ENCODE measurements at places on chromosomes 1 and 21. TPM values are rescaled to one million over a fixed set of nuclear protein-coding genes. Genes with fewer than 3 reads are reported as not detected.

CA6 gene
- not detected for total RNA-seq

ZBTB18 gene
- 51.7 TPM for total RNA-seq

FCER1G gene
- 0.28 TPM for total RNA-seq

KRTAP7-1 gene
- not detected for total RNA-seq

LIN9 gene
- total RNA-seq = 27.2 TPM

AGBL4 gene
- 0.10 TPM for total RNA-seq

FCRL1 gene
- total RNA-seq = not detected

VTCN1 gene
- total RNA-seq = 0.40 TPM

DNA sequence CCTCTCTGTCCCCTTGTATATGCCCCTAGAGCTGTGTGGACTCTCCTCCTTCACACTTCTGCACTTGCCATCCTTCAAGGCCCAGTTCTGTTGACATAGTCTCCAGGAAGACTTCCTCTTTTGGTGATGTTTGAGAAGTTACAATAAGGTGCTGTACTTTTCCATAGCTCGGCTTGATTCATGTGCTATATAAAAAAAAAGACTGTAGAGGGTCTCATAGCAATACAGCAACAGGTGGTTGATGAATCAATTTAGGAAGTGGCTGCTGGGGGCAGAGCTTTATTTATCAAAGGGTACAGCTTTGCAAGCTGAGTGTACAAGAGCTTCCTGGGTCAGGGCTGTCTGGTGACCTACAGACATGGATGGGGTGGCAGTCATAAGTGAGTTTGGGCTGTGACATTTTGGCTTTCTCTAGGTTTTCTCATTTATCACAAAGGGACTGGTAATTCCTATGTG, 102.7 kb downstream of the RUNX1 start:
- no peak for DNase-seq
- H3K27me3 ChIP-seq = no peaks in the 10 kb centered on the region
- H3K27ac ChIP-seq = no peak overlapping the region
- no peak overlapping the region for H3K4me3 ChIP-seq
- H3K36me3 ChIP-seq = no peaks in the 10 kb centered on the region

DNA sequence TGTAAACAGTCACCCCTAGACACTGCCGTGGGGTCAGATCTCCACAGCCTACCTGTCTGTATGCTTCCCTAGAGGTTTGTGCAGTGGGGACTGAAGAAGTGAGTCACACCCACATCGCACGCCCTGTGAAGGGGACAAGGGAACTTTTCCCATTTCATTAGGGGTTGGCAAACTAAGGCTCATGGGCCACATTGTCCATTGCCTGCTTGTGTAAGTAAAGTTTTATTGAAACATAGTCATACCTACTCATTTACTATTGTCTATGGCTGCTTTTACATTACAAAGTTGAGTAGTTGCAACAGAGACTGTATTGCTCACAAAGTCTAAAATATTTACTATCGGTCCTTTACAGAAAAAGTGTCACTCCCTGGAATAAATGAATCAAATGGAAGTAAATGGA, 2.5 kb upstream of the FGGY start:
- no peak overlapping the region for H3K27ac ChIP-seq
- H3K27me3 ChIP-seq = no peaks in the 10 kb centered on the region
- peaks cover 26% of the 10 kb centered on the region for H3K4me1 ChIP-seq
- H3K4me3 ChIP-seq = no peak overlapping the region

- H3K4me3 ChIP-seq = no peak overlapping the region
- H3K27me3 ChIP-seq = no peaks in the 10 kb centered on the region
- H3K36me3 ChIP-seq = no peaks in the 10 kb centered on the region
- no peak overlapping the region for H3K27ac ChIP-seq
- no peaks in the 10 kb centered on the region for H3K4me1 ChIP-seq
- DNase-seq = no peak
Measured at GRCh38 chr21:15688809-15689208, 41.0 kb upstream of the USP25 start.

DNA sequence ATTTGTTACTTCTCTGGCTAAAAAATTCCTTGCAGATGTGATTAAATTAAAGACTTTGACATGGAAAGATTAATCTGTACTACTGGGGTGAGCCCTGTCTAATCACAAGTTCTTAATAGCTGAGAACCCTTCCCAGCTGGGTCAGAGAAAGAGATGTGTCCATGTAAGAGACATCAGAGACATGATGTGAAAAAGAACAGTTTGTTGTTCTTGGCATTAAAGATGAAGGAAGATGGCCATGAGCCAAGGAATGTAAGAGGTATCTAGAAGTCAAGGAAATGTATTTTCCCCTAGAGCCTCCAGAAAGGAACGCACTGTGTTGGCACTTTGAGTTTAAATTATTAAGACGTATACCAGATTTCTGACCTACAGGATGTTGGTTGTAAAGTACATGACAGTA, 1271.5 kb upstream of the PRMT6 start:
- peak; percentile 1 for DNase-seq
- no peak overlapping the region for H3K4me3 ChIP-seq
- H3K27ac ChIP-seq = no peak overlapping the region
- no peaks in the 10 kb centered on the region for H3K4me1 ChIP-seq
- H3K36me3 ChIP-seq = no peaks in the 10 kb centered on the region
- H3K27me3 ChIP-seq = no peaks in the 10 kb centered on the region

DNA sequence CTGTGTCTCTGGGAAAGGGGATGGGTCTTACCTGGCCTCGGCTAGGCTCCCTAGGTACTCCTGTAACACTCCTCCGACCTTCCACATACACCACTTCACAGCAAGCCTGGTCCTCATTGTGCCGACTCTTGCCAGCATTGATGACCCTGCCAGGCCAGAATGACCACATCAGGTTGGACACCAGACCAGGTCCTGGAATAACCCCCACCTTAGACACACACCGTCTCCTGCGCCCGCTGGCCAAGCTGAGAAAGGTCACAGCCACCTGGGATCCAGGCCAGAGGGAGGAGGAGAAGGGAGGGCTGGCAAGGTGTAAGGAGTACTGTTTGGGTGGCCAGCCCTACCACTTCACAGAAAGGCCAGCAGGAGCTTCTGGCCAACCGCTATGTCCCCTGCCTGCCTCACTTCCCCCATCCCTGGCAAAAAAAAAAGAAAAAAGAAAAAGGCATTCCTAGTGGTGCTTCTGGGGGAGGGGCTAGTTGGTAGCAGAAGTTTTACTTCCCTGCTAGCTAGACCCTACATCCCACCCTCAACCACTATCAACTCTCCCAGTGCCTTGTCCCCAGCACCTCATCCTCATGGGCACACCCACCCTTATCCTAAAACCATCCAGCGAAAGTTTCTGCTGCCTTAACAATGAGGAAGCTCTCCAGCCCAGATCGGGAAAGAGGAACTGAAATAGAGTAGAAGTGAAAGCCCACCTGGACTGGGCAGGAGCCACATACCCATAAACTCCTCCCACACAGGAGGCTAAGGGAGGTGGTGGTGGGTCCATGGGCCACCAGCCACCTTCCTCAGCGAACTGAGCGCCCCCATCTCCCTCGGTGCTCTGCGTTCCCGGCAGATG, 1.4 kb downstream of the PPM1J start:
- DNase-seq = no peak
- no peak overlapping the region for H3K27ac ChIP-seq
- H3K4me1 ChIP-seq = peaks cover 3% of the 10 kb centered on the region
- no peaks in the 10 kb centered on the region for H3K27me3 ChIP-seq
- H3K4me3 ChIP-seq = peak overlapping the region; percentile 72

DNA sequence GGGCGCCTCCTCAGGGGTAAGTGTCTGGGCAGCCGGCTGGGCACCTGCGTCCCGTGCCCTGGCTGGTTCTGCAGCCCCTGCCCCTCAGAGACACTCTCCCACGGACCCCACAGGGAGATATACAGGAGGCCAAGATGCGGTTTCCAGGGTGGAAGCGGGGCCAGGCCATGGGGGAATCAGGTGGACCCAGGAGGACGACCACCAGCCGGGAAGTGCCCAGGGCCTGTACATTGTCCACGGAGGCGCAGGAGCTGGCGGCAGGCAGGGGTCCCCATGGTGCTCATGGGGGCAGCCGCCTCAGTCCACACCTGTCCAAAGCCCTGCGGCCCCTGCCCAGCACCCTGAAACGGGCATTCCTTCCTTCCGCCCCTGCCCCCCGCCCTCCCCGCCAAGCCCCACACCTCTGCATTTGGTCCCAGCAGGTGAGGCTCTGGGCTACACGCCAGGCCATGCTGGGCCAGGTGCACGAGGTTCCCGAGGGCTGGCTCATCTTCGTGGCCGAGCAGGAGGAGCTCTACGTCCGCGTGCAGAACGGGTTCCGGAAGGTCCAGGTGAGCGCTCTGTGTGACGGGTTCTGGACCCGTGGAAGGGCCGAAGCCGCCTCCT, 36.7 kb downstream of the SLC19A1 start:
- H3K4me1 ChIP-seq = no peaks in the 10 kb centered on the region
- no peak overlapping the region for H3K4me3 ChIP-seq
- no peak overlapping the region for H3K27ac ChIP-seq

DNA sequence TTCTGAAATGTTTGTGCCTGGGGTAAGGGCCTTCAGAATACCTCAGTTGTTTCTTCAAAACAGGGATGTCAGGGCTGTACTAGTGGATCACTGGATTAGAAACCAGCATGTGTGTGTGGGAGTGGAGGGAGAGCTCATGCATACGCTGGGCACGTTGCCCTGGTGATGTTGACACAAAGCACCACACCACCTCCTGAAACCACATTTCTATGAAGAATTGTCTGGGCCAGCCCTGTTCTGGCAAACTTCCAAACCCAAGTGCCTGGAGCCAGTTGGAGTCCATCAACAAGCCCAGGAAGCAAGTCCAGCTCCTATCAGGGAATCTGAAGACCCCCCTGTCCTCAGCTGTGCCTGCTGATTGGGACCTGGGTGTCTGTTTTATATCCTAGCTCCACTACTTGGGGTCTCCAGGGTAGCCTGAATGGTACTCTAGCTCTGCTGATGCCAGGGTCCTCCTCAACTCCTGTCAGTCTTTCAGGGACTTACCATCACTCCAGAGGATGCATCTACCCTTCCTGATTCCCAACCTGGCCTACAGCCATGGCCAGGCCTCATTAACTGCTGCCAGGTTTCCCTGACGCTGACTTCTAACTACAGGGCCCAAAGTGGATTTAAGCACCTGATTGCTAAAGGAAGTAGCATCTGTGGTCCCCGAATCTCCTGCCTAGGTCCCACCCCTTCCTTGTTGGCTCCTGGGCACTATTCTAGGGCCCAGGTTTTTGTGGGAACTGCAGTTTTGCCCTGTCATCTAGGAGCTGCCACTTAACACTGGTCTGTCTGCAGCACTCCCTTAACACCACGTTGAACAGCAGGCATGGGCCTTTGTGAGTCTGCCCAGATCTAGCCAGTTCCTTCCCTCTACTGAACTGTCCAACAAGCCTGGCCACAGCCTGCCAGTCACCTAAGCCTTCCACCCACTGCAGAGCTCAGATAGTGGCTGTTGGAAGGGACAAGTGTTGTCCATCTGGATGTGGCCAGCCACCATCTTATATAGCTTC, 45.5 kb downstream of the LPAR3 start:
- DNase-seq = peak; percentile 74
- H3K4me1 ChIP-seq = peaks cover 7% of the 10 kb centered on the region
- H3K36me3 ChIP-seq = no peaks in the 10 kb centered on the region
- no peak overlapping the region for H3K4me3 ChIP-seq
- no peaks in the 10 kb centered on the region for H3K27me3 ChIP-seq
- no peak overlapping the region for H3K27ac ChIP-seq

DNA sequence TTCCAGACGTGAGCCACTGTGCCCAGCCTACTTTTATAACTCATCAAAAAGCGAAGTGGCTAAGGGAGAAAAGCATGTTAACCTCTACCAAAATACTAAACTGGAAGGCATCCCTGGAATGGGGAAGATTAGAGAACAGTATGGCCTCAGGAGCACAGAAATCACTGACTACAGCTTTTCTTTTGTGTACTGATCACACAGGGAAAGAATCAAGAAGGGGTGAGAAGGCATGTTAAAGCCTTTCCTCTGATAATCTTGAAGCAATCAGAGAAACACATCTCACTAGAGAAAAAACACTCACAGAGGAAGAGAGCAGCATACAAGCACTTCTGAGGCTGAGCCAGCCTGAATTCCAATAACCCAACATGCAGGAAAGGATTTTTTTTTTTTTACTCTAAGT, 10.7 kb downstream of the PCAT6 start:
- no peaks in the 10 kb centered on the region for H3K36me3 ChIP-seq
- H3K4me1 ChIP-seq = no peaks in the 10 kb centered on the region
- no peak overlapping the region for H3K27ac ChIP-seq
- H3K27me3 ChIP-seq = peaks cover 5% of the 10 kb centered on the region

DNA sequence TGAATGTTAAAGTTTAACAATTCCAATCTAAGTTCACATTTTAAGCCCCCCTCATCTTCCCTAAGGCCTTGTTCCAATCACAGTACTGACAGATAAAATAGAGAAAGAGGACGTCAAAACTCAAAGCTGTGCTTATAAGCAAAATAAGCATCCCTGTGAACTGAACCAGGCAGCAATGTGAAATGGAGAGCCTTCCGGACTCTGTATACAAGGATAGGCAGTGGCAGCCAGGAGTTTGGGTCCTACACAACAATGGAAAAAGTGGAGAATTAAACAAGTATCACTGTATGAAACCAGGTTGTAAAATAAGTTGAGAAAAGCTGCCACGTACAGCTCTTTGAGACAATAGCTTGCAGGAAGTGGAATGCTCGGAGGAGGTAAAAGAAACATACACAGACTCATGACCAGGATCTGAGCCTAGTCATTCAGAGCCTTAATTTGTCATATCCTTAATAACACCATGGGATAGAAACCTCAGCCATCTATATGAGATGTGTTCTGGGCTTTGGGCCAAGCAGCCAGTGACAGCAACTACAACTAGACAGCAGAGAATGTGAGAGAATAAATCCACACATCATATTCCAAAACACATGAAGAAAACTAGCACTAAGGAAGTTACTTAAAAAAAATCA, 55.2 kb upstream of the PALMD start:
- no peak overlapping the region for H3K27ac ChIP-seq
- H3K36me3 ChIP-seq = no peaks in the 10 kb centered on the region
- DNase-seq = peak; percentile 27
- peaks cover 7% of the 10 kb centered on the region for H3K4me1 ChIP-seq
- H3K27me3 ChIP-seq = no peaks in the 10 kb centered on the region
- no peak overlapping the region for H3K4me3 ChIP-seq

DNA sequence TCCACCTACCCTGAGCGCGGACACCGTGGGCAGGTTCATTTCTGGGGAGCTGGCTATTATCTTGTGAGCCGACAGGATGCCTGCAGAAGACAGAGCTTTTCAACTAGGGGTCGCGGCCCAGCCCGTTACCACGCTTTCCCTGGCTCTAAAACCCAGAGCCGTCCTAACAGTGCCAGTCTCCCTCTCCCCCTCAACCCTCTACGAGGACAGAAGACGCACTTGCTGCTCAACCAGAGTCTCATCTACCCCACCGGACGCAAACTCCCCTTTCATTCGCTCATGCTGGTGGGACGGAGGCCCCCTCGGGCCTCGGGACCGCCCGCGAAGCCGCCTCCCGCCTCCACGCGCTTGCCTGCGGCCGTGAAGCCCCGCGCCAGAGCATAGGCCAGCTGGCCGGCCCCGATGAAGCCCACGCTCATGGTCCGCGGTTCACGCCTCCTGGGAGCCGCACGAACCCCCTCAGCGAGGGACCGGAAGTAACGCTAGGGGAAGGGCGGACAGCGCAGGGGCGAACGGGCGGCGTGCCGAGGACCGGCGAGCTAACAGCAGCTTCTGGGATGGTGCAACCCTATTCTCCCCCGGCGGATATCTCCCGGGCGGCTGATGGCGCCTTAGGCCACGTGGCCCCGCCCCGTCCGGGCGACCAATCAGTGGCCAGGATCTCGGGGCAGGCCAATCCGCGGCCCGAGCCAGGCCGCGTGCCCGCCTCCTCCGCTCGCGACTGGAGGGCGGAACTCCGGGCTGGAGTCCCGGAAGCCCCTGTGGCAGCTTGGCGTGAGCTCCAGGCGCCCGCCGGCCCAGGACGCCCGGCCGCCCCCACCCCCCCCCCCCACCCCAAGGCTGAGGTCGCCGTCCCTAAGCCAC, at the start of gene PYCR2:
TSS of gene PYCR2 (minus strand) at position 559 of the 864 bp plus-strand sequence. CDS start at position 419, 140 bp downstream.
- peaks cover 9% of the 10 kb centered on the region for H3K36me3 ChIP-seq
- DNase-seq = peak; percentile 98
- peak within 1 kb of the TSS; percentile 75 for H3K27ac ChIP-seq
- H3K4me3 ChIP-seq = peak within 1 kb of the TSS; percentile 77
- H3K27me3 ChIP-seq = no peaks in the 10 kb centered on the region
- H3K4me1 ChIP-seq = 0 out of 2 replicates have a peak, but pooled peaks cover 2% of the 10 kb centered on the region

Data from SJCRH30 (cell line).